ENCODE measurements at places on chromosomes 2 and 18.

- no peak for DNase-seq
Measured at GRCh38 chr2:56099963-56100362, 83.8 kb upstream of the CCDC85A start.

DNA sequence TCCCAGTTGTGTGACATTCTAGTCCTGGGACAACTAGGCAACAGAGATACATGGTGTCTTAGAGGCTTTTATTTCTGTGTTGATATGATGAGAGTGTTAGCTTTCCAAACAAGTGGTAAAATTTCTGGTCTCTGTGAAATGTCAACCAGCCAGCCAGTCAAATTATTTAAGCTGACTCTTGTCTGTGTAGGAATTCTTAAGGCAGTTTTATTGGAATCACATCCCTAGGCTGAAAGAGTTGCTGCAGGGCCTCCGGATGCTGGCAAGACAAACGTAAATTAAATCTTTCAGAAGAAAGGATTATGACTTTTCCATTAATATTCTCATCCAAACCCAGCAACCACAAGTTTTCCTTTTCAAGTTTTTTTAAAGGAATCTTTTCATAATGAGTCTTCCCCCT, 44.6 kb downstream of the SERPINB7 start:
- no peak for DNase-seq

DNA sequence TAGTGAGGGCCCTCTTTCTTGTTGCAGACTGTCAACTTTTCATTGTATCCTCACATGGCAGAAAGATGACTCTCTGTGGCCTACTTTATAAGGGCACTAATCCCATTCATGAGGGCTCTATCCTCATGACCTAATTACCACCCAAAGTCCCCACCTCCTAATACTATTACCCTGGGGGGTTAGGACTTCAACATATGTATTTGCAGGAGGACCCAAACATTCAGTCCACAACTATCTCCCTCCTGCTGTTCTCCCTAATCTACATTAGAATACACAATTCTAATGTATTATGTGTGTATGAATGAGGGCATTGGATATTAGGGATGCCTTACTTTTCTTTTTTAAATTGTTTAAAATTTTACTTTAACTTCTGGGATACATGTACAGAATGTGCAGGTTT, 246.0 kb upstream of the TANK start:
- DNase-seq: no peak

GRCh38 chr2:176648700-176649297, 379.6 kb downstream of the MTX2 start:
- DNase-seq: no peak

- no peak for DNase-seq
Measured at GRCh38 chr2:45750001-45750400, 98.5 kb downstream of the PRKCE start.

- no peak for DNase-seq
Measured at GRCh38 chr2:198438331-198438730, 633.9 kb downstream of the PLCL1 start.

DNA sequence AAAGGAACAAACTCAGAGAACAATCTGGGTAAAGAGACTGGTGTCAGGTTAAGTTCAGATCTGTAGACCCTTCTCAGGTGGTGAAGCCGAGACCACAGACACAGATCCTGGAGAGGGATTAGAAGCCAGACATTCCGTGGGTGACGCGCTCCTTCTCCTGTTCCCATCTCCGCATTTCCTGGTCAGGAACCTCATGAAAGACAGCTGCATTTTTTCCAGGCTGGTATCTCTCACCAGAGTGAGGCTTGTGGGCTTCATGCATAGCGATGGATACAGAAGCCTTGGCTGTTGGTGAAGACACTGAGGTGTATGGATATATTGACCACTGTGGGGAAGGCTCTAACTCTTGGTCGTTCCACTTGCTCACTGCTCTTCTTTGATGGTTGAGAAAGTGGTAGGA, 152.6 kb downstream of the FAM210A start:
- DNase-seq: no peak

DNA sequence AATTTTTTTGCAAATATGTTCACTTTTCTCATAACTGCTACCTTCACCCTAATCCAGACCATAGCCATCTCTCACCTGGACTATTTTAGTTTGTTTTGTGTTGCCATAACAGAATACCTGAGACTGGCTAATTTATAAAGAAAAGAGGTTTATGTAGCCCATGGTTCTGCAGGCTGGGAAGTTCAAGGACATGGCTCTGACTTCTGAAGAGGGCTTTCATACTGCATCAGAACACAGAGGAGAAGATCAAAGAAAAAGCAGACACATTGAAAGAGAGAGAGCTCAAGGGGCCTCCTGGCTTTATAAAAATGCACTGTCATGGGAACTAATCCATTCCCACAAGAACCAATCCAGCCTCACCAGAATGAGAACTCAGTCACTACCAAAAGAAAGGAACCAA, 25.0 kb upstream of the DDX18 start:
- DNase-seq: no peak

DNA sequence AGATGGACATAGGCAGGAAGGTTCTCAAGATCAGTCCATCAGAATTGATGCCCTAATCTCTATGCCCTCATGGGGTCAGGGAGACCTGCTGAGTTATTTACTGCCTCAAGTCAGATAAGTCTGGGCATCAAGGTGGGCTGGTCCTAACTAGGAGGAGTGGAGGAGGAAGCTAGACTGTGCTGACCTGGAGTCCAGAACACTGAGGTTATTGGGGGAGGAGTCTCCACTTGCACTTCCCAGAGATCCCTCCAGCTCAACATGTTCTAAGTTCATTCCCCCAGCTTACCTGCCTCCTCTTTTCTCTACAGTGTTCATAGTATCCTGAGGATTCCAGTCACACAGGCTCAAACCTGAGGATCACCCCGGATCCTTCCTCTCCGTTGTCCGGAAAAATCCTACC, 19.3 kb downstream of the EVA1A start:
- no peak for DNase-seq

DNA sequence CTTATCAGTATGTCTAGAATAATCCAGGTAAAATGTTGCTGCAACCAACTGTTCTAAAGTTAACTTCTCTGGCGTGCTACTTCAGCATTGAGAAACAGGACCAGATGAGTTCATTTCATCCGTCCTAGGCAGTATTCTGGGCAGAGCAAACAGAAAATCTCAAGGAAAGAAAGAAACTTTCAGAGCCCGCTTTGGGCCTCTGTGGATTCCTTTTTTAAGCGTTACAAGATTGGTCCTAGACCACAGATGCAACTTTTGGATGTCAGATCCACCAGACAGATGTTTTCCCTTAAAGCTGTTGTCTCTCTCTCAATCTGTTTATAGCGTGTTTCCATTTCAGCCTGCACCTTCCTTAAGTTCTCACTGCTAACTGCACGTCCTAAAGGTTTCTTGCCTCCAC, 75.0 kb downstream of the BCL2 start:
- no peak for DNase-seq

GRCh38 chr2:235518322-235519090, 24.7 kb downstream of the AGAP1 start:
- no peak for DNase-seq

DNA sequence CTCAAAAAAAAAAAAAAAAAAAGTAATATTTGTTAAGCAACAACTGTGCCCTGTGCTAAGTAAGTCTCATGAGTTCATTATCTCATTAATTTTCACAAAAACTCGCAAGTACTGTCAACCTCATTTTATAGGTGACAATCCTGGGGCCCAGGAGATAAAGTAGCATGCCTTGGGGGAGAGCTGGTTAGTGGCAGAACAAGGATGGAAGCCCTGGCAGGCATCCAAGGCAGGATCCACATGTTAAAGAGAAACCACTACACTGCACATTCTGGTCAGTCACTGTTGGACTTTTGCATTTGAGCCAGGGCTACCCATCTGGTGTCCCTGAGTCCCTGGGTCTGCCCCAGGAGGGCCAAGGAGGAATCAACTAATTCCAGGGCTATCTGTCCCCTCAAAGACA, 54.6 kb downstream of the ZFP36L2 start:
- DNase-seq: no peak

DNA sequence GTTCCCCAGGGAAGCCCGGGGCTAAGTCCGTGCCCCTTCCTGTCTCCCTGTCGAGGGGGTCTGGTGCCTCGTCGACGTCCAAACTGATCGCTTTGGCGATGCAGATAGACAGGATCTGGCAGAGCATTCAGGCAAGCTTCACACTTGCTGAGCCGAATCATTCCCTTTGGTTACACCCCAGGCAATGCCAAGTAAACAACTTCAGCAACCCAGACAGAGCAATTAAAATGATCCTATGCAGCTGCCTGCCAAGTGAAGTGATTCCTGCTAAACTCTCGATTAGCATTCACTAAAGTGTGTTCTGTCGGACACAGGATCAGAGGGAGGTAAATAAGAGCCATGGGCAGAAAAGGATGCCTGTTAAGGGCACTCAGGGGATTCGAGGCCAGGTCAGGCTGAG, 108.2 kb upstream of the RAB12 start:
- DNase-seq: no peak

DNA sequence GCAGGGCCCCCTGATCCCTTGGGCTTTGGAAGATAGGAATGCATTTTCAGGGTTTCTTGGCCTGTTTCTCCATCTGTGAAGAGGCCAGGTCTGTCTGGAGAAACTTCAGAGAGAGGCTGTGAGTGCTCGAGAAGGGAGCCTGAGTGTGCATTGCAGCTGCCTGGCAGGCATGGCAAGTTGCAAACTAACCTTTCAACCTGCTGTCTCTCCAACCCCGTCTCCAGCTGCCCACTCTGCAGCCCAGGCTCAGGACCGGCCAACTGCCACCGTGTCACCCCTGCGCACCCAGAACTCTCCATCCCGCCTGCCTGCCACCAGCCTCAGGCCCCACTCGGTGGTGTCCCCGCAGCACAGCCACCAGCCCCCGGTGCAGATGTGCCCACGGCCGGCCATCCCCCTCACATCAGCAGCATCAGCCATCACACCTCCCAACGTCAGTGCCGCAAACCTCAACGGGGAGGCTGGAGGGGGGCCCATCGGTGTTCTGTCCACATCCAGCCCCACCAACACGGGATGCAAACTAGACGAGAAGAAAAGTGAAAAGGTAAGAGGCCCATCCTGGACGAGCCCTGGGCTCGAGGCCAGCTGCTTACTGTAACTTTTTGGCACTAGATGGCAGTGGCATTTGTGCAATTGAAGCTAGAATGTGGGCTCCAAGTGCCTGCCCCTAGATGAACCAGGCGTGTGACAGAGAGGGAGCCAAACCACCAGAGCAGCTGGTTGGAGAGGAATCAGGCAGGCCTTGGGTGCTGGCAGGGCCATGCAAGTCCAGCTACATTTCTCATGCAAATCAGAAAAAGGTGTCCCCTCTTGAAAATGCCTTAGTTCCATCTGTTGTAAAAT, 164.6 kb downstream of the SEPTIN10 start:
- no peak for DNase-seq

GRCh38 chr2:138453815-138454214, 47.8 kb upstream of the SPOPL start:
- no peak for DNase-seq

- DNase-seq: no peak
Measured at GRCh38 chr2:72545790-72546189, 280.0 kb downstream of the EXOC6B start.

DNA sequence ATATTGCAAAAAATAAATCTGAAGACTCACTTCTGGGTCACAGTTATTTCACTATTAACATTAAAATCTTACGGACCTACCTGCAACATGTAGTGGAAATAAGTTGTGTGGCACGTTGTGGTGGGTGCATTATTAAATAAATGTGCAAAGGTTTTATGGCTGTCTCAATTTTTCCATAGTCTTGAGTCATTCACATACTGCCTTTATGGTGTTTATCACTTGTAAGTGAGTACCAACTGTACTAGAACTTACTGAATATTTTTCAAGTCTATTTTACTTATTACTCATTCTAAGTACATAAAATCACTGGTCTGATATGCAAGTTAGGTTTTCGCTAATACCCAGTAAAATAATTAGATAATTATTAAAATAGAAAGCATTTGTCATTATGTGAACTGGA, 47.6 kb upstream of the SLC30A6 start:
- DNase-seq: no peak

DNA sequence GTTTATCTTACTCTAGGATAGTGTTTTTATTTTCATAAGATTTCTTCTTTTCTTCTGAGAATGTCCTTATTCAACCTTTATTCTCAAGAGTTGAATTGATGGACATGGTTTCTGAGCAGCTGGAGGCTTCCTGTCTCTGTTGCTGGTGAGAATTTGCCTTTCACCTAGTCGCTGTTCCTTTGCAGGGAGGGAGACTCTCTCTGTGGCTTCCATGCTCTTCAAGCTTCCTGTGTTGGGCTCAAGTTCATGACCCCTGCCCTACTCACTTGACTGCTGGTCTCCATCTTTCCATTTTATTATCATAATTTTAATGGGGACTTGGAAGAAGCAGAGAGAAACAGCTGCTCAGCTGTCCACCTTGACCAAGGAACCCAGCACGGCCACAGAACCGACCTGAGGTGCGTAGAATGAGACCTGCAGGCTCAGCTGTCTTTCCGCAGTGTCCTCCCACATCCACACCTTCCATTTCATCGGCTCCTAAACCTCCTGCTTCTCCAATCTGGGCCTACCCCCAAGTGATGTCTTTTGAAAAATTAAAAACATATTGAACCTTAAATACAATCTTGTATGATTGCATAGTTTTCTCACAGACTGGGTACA, 24.2 kb downstream of the TMEM18 start:
- DNase-seq: no peak

DNA sequence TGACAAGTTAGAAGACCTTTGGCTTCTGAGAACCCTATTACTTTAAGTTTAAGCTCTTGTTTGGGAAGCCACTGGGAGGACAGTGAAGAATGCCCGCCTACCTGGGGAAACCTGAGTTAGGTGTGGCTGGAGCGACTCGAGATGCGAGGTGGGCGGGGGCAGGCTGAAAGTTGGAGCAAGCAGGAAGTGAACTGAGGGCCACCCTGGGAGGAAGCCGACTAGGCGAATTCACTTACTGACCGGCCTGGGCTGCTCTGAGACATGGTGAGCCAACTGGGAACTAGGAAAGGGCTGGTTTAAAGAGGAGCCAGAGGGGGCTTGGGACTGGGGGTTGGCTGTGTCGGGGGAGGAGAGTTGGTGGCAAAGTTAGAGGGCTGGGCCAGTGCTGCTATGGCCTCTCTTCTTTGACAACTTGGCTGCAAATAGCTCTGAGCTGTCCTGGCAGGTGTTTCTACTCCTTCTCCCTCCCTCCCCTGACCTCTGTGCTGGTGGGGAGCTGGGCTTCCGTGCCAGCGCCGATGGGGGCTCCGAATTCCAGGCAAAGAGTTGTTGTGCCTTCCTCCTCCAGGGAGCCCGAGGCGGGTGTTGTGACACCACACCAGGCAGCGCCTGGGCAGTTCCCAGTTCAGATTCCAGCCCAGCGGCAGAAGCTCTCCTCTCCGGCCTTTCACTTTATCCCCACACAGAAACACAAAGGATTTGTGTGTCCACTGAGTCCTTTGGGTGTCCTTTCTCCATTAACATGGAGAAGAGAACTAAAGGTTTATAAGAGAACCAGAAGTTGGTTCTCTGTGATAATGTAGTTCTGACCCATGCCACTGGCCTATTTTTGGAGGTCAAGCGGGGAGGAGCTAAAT, at the start of gene VAMP8:
TSS of gene VAMP8 (plus strand) at position 201 of the 857 bp plus-strand sequence. CDS start at position 262, 61 bp downstream.
- DNase-seq: peak; percentile 53

DNA sequence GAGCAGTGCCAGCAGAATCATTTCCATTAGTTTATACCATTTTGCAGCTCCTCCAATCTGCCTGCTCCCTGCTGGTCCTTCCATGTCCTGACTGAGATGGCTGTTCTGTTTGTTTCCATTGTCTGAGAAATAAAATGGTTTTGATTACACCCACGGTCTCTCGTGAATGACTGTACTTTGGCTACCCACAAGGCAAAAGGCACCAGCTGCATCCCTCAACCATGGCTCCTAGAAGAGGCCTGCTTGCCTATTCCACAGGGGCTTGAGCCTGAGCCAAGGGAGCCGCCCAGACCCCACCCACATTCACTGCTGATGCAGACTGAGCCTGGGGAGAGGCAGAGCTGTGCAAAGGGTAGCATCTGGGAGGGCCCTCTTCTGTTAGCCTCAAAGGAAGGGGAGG, 31.2 kb downstream of the MARCHF4 start:
- DNase-seq: no peak

GRCh38 chr2:235746257-235746934, 252.6 kb downstream of the AGAP1 start:
- no peak for DNase-seq

Data from effector CD8-positive, alpha-beta T cell (primary cell).